Dermis blood vessel endothelial cell (primary cell): ENCODE measurements at places on chromosomes 11 and 22. TPM values are rescaled to one million over a fixed set of nuclear protein-coding genes. Genes with fewer than 3 reads are reported as not detected.

The RIMBP3B gene
- total RNA-seq, result 0.09 and 0.34 TPM in 2 replicates

The SCO2 gene
- 2.3 and 5.6 TPM in 2 replicates for total RNA-seq

The FXYD2 gene
- 0.74 and 4.6 TPM in 2 replicates for total RNA-seq

The FOLH1 gene
- total RNA-seq, result 0.28 TPM in 1 of 2 replicates, not detected in the other

The SLC22A9 gene
- not detected in 2 replicates for total RNA-seq

The SPON1 gene
- 0.17 and 0.19 TPM in 2 replicates for total RNA-seq

The AIP gene
- 81.0 and 124 TPM in 2 replicates for total RNA-seq

The DLG2 gene
- 0.17 and 0.51 TPM in 2 replicates for total RNA-seq

The CFAP300 gene
- total RNA-seq, result 0.09 TPM in 1 of 2 replicates, not detected in the other

The FADS1 gene
- total RNA-seq, result 34.9 and 73.6 TPM in 2 replicates

The OR2AT4 gene
- total RNA-seq, result not detected in 2 replicates

The APOA4 gene
- total RNA-seq, result not detected in 2 replicates

The C11orf86 gene
- not detected in 2 replicates for total RNA-seq

The XNDC1N gene
- 6.1 and 6.3 TPM in 2 replicates for total RNA-seq

The TRIM49 gene
- total RNA-seq, result under 0.01 TPM in 1 of 2 replicates, not detected in the other

The NOX4 gene
- total RNA-seq, result 30.6 and 59.8 TPM in 2 replicates

The NXPE2 gene
- not detected in 2 replicates for total RNA-seq

The ZNF74 gene
- 19.7 and 21.3 TPM in 2 replicates for total RNA-seq

The CAPN1 gene
- total RNA-seq, result 97.2 and 207 TPM in 2 replicates

The POU2AF3 gene
- total RNA-seq, result not detected in 2 replicates

The PYGM gene
- 0.23 and 0.34 TPM in 2 replicates for total RNA-seq

The OR52N4 gene
- total RNA-seq, result 0.17 TPM in 1 of 2 replicates, not detected in the other

The PDE3B gene
- total RNA-seq, result 0.17 and 0.23 TPM in 2 replicates

The CRYBB2 gene
- total RNA-seq, result not detected in 2 replicates

The CD3G gene
- total RNA-seq, result not detected in 2 replicates

The INTS4 gene
- 33.8 and 45.1 TPM in 2 replicates for total RNA-seq

The CCDC87 gene
- total RNA-seq, result 0.17 and 0.28 TPM in 2 replicates

The DEUP1 gene
- total RNA-seq, result not detected in 2 replicates

The MIOX gene
- total RNA-seq, result not detected in 2 replicates

The MADD gene
- total RNA-seq, result 29.8 and 33.6 TPM in 2 replicates

The DUSP8 gene
- total RNA-seq, result 0.37 and 1.2 TPM in 2 replicates

The MYEOV gene
- total RNA-seq, result 0.05 TPM in 1 of 2 replicates, not detected in the other

The ROBO4 gene
- total RNA-seq, result 521 and 692 TPM in 2 replicates

The FAM111B gene
- total RNA-seq, result 20.6 and 37.6 TPM in 2 replicates

The B4GALNT4 gene
- 0.42 and 5.6 TPM in 2 replicates for total RNA-seq

The FAM227A gene
- 0.34 and 0.65 TPM in 2 replicates for total RNA-seq

The THY1 gene
- total RNA-seq, result 0.28 and 1.0 TPM in 2 replicates

The DMC1 gene
- total RNA-seq, result 0.85 and 1.8 TPM in 2 replicates

The CXCR5 gene
- total RNA-seq, result not detected in 2 replicates

The VSIG10L2 gene
- total RNA-seq, result not detected in 2 replicates

The TMEM151A gene
- total RNA-seq, result not detected in 2 replicates

The SUSD2 gene
- total RNA-seq, result 0.34 and 0.60 TPM in 2 replicates

The ASRGL1 gene
- total RNA-seq, result 27.4 and 40.3 TPM in 2 replicates

The RAPSN gene
- 0.17 and 0.19 TPM in 2 replicates for total RNA-seq

The ARHGAP20 gene
- total RNA-seq, result 1.0 and 1.5 TPM in 2 replicates

The KCNJ11 gene
- total RNA-seq, result 0.65 and 3.6 TPM in 2 replicates

The NCF4 gene
- 0.17 TPM in 1 of 2 replicates, not detected in the other for total RNA-seq

The CHCHD10 gene
- 2.6 and 9.6 TPM in 2 replicates for total RNA-seq

The OR5P2 gene
- not detected in 2 replicates for total RNA-seq

The DEFB131B gene
- not detected in 2 replicates for total RNA-seq

The PRR33 gene
- not detected in 2 replicates for total RNA-seq

The SLCO2B1 gene
- total RNA-seq, result 3.7 and 7.8 TPM in 2 replicates

The C11orf65 gene
- 0.09 TPM in 1 of 2 replicates, not detected in the other for total RNA-seq

The TREH gene
- not detected in 2 replicates for total RNA-seq

The PAX6 gene
- not detected in 2 replicates for total RNA-seq
